Activated T-helper 2 cell treated with anti-CD3 and anti-CD28 coated beads, Interferon-gamma antibody, Interleukin-2, Interleukin-4, amounts not matched to agents 10 μg/mL and 5 μg/mL and 100 μg/mL, durations not matched to agents 14 hours and 24 hours and 36 hours (primary cell): ENCODE measurements at places on chromosomes 4 and X.

GRCh38 chr4:105677709-105678108, 30.8 kb downstream of the INTS12 start:
- DNase-seq, result no peak

- no peak for DNase-seq
Measured at GRCh38 chr4:120616041-120616440, 306.5 kb downstream of the PRDM5 start.

DNA sequence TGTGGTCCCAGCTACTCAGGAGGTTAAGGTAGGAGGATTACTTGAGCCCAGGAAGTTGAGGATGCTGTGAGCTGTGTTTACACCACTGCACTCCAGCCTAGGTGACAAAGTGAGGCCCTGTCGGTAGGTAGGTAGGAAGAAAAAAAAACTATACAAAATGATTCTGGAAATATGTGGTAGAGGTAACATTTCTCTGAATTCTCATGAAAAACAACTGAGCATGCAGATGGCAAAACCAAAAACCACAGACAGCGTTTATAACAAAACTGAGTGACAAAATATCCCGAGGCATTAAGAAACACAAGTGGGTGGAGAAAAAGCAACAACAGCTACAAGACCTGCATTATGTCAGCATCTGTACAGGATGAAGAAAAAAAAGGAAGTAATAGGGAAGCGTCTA, 211.7 kb downstream of the DLG3 start:
- no peak for DNase-seq

DNA sequence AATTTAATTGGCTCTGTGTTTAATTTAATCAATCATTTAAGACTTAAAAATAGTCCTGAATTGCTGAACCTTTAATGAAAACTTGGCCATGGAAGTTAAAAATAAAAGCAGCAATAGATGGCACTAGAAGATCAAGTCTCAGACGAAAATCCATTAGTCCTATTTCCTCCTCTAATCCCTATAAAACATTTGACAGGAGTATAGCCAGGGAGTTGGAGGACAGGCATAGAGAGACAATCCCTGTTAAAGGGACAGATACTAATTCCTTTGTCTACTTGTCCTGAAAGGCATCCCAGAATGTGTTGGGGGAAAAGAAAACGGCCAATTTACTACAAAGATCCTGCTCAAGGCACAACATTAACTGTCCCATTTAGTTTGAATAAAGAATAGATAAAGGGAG, 276.3 kb upstream of the TACR3 start:
- DNase-seq, result no peak

- no peak for DNase-seq
Measured at GRCh38 chr4:95550115-95550987, 1.6 kb upstream of the UNC5C start.
